Brain pericyte (primary cell): ENCODE measurements at places on chromosomes 12 and 14.

GRCh38 chr14:23403139-23403438 lies 5.0 kb downstream of the MYH6 start:
- no peak for DNase-seq

GRCh38 chr14:33375786-33376185 lies 437.1 kb downstream of the NPAS3 start:
- no peak for DNase-seq

- no peak for DNase-seq
Observed at GRCh38 chr14:78425782-78426181, 255.6 kb downstream of the NRXN3 start.

DNA sequence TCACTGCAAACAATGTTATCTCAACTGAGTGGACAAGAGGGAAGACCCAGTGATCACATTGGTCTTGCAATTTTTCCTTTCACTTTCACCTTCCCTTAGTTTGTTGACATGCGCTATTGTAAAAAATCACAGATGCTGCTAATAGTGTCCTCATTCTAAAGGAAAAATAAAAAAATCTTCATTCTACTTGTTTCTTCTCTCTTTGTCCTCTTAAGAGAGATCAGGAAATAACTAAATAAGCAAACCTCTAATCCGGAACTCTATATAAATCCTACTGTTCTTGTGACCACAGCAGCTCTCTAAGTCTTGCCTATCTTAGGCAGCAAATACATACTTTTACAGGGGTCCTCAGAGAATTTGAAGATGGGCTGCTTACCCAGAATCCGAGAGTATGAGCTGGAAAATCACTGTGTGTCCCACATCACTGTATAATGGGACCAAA lies 257.7 kb downstream of the NAV3 start:
- no peak for DNase-seq

DNA sequence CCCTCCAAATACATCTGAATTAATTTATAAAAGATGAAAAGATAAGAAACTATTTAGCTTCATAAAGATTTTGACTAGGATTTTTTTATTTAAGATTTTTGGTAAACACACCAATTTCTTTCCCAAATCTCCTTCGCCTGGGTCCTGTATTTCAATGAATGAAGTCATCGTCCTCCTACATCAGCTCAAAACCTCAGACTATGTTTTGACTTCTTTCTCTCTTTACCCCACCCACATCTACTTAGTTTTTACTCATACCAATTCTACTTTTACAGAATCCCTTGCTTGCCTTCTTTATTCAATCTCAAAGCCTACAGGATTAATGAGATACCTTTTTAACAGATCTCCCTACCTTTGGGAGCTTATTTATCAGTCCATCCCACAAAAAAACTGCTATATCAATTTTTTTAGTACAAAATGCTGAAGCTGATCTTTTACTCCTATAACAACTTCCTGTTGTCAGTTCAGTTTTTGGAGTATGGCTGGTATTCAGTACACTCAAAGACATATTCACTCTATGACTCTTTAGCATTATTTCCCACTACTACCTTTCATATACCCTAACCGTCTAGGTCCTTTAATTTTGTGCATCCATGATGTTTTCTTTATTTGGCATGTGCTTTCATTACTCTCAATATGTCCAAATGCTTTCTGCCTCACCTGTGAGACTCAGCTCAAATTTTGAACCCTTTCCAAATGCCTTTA lies 18.7 kb upstream of the CCDC91 start:
- no peak for DNase-seq

- DNase-seq, result no peak
Observed at GRCh38 chr14:104926619-104927431, 2.1 kb downstream of the PLD4 start.

GRCh38 chr12:51393676-51394545 lies 2.7 kb upstream of the GALNT6 start:
- DNase-seq, result no peak

GRCh38 chr12:64545081-64545382 lies 65.3 kb upstream of the RASSF3 start:
- no peak for DNase-seq

GRCh38 chr12:129075460-129076208 lies 222.4 kb downstream of the GLT1D1 start:
- no peak for DNase-seq

DNA sequence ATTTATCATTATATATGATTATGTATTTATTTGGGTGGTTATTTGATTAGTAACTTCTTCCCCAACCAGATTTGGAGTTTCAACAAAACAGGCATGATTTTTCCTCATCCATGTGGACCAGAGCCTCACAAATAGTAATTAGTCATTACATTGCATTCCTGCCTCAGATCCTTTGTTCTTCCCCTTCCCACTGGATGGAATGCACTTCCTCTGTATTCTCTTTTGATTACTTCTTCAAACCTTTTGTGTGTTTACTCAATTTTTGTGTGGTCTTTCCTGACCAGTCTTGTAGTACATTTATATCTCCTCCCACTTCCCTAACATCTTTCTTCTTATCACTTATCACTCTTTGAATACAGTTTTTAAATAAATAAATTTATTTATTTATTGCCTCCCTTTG lies 15.5 kb downstream of the SYT1 start:
- DNase-seq, result no peak
